Brain (organoid and tissue), 16 donors: ENCODE measurements at places on chromosomes 3 and 15.
A peak's percentile ranks its signal among the peaks of the same experiment; 100 is the strongest.

GRCh38 chr3:139353920-139354556 is 10.2 kb downstream of the MRPS22 start:
- peak; percentile 54 for DNase-seq

DNA sequence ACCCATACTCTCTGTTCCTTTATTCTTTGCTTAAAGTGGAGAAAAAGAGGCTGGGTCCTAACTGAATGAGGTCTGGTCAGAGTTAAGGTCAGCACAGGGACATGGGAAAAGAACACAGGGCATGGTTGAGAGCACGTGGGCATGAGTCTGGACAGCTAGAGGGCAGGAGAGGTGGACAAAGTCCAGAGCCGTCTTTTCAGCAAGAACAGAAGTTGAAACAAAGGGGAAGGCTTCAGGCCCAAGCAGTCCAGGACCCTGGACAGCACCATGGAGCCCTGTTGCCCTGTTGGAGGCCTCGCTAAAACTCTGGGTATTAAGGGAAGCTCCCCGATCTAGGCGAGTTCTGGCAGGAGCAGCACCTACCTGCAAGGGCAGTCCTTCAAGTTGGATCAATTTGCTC is 50.7 kb downstream of the XYLB start:
- DNase-seq = no peak

- no peak for DNase-seq
Observed at GRCh38 chr3:184688251-184688881, 23.5 kb downstream of the MAGEF1 start.

GRCh38 chr15:70605606-70606410 is 157.6 kb downstream of the UACA start:
- peak; percentile 75 for DNase-seq

GRCh38 chr3:161607056-161607455 is 110.4 kb downstream of the OTOL1 start:
- DNase-seq = no peak

DNA sequence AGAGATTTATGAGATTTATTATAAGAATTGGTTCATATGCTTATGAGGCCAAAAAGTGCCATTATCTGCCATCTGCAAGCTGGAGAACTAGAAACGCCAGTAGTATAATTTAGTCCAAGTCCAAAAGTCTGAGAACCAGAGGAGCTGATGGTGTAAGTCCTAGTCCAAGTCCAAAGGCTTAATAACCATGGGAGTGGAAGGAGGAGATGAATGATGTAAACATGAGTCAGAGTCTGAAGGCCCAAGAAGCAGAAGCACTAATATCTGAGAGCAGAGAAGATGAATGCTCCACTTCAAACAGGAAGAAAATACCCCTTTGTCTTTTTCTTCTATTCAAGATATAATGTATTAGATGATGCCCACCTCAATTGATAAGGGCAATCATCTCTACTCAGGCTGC is 185.7 kb downstream of the CGGBP1 start:
- no peak for DNase-seq

DNA sequence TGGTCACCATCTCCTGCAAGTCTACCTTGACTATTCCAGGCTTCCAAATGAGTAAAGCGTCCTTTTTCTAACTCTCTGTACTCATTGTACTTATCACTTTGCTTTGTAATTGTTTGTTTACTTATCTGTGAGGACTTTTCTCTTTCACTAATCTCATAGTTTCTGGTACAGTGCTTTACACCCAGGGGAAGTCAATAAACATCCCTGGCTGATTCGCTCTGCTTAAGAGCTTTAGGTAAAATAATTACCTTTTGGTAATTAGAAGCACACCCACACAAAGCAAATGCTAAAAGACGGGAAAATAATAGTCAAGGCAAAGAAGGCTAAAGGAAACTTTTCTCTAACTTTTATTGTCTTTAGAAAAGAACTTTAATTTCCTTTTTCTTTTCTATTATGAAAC is 466.9 kb upstream of the ROBO1 start:
- DNase-seq = no peak

- no peak for DNase-seq
Observed at GRCh38 chr3:142211034-142211433, 14.4 kb downstream of the GK5 start.

- DNase-seq = peak; percentile 41
Observed at GRCh38 chr3:195542316-195542697, 818 bp downstream of the PPP1R2 start.

DNA sequence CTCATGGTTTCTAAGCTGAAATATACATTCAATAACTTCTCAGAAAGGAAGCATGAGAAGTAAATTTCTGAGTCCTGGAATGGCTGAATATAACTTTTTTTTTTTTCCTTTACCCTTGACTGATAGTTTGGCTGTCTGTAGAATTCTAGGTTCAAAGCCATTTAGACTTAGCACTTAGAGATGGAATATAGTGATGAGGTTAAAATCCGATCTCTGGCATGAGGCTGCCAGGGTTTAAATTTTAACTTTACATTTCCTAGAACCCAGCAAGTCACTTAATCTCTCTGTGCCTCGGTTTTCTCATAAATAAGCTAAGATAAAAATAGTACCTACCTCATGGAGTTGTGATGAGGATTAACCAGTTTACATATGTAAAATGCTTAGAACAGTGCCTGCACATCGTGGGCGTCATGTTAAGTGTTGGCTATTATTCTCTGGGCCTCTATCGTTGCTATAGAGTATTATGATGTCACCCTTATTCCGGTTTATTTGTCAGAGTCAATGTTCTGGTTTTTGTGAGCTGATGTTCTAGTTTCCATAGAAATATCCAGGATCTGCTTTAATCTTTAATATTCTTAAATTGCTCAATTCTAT is 199.8 kb upstream of the TLE3 start:
- DNase-seq = no peak

- DNase-seq = peak; percentile 62
Observed at GRCh38 chr3:56796202-56796601, 5.5 kb downstream of the ARHGEF3 start.

DNA sequence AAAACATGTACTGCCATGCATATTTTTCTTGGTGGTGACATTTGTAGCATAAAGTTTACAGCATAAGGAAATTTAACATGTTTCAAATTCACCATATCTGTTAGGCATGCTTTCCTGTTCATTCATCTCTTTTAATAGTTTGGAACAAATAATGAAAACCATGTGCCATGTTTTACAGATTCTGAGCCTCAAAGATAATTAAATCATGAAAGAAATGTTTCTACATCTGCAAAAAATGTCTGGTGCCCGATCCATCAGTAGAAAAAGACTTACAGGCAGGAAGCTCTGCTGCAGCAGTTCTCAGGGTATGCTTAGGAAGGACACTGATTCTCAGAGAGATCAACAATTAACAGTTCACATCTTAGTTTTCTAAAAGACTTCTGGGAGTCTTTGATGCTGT is 316.2 kb downstream of the IL5RA start:
- no peak for DNase-seq

DNA sequence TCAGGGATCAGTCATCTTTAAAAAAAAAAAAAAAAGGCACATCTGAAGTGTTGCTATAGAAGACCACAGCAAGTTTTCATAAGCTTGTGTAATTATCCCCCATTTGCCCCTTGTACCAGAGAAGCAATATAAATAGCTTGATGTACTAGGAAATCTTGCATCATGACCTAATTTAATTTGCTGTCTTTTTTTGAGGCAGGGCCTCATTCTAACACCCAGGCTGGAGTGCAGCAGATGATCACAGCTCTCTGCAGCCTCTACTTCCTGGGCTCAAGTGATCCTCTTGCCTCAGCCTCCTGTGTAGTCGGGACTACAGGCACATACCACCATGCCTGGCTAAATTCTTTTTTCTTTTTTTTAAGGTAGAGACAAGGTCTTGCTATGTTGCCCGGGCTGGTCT is 88.7 kb downstream of the ARIH1 start:
- DNase-seq = no peak

DNA sequence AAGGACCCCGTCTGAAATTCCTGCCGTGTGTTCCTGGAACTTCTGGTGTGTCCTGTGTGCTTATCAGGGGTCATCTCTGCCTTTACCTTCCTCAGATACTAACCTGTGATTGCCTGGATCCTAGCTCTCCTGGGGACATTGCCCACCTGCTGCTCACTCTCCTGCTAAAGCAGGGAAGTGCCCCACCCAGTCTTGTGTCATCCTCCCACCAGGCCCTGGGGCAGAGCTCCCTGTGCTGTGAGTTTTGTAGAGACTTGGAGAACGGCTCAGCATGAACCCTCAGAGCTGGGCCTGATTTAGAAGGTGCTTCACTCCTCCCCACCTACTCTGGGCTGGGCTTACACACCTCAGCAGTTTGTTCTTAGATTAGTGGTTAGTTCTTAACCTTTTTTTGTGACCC is 3.8 kb upstream of the TMEM44 start:
- DNase-seq = no peak

GRCh38 chr3:131619821-131620220 is 117.0 kb upstream of the MRPL3 start:
- no peak for DNase-seq

DNA sequence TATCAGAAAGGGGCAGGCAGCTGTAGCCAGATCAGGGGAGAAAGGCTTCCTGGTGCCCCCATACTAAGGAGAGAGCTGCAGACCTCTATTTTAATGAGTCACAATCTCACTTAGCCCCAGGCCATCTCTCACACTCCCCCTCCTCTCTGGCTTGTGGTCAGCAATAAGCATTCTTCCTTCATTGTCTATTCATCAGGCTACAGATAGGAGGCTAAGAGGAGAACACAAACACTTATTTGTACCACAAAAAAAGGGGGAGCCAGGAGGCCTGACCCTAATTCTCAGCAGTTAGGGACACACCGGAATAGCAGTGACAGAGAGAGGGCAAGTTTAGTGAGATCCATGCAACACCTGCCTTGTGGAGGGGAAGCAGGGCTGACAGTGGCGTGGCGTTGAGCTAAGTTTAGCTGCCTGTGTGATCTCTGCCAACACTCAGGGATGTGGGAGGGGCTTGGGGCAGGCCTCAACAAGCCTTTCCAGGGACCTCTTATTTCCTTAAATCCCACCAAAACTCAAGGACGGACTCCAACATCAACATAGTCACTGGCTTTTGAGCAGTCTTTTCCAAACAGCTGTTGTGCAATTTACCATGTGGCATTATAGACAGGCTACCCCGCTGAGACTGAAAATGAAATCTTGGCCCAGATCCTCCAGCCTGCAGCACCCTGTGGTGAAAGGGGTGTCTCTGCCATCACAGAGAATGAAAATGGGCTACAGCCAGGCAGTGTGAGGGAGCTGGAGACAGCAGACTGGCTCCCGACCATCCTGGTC is 191.9 kb upstream of the TSC22D2 start:
- DNase-seq = peak; percentile 76

DNA sequence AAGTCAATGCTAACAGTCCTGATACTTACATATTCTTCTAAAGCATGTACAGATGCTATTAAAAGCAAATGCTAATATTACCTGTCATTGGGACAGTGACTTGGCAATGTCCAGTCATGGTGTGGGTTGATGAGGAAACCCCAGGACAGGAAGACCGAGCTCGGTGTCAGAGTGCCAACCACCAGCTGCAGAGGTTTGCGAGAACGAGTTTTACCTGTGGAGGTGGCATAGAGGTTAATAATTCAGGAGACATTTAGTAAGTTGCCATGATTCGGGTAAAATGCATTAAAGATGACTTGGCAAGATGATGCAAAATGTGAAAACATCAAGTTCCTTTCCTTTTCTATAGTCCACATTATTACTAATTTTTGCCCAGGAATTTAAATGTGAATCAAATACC is 94.5 kb downstream of the ABI3BP start:
- no peak for DNase-seq

DNA sequence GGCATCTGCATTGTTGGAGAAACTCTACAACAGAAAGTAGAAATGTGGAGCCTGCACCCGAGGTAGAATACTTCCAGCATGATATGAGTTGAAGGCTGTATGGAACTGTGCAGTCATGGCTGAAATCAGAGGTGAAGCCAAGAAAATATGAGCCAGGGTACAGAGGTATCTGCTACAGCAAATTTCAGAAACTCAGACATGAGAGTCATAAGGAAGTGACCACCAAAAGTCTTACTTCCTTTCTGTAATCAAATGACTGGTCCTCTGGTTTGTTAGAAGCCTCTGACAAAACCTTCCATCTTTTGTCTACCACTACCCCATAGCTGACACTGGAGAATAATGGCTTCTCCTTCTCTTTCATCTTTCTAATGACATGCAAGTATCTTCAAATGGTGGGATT is 159.4 kb downstream of the TMEM108 start:
- no peak for DNase-seq

GRCh38 chr3:32865383-32865782 is 47.6 kb downstream of the TRIM71 start:
- no peak for DNase-seq

GRCh38 chr15:40911141-40911540 is 16.9 kb downstream of the VPS18 start:
- DNase-seq = peak; percentile 59

DNA sequence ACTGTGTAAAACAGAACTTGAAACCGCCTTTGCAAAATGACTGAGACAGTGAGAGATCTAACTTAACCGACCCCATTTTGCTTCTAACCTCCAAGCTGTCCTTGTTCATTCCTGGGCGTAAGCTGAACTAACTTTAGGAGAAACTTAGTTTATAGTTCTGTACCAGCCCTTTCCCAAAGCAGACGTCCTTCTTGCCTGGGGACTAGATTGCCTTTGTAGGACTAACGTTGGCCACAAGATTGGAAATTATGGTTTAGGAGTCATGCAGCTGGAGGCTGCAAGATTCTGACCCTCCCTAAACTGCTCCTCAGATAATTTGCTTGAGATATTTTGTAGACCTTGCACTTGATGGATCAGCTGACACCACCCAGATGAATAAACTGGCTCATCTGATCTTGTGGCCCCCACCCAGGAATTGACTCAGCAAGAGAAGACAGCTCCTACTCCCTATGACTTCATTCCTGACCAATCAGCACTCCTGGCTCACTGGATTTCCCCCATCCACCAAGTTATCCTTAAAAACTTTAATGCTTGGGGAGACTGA is 219.9 kb upstream of the PROK2 start:
- no peak for DNase-seq

GRCh38 chr3:179599531-179599930 is 4.9 kb downstream of the MRPL47 start:
- no peak for DNase-seq

DNA sequence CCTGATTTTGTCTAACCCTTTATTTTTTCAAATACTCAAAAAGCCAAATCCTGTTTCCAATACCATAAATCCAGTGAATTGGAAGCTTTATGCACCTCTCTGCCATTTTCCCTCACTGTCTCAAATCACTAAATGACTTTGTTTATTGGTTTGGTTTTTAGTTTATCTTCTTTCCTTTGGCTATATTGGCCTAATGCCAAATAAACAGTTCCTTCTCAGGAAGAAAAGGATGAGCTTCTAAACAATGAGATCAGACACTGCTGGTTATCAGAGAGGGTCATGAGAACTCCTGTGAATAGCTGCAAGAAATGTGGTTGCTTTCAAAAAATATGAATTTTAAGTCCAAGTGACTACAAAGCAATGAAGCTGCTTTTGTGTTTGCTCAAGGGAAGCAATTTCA is 359.9 kb downstream of the MECOM start:
- no peak for DNase-seq
